ENCODE measurements at places on chromosomes 12 and 14. TPM values are rescaled to one million over a fixed set of nuclear protein-coding genes. Genes with fewer than 3 reads are reported as not detected.

The DPPA3 gene
- total RNA-seq, result not detected

The KSR2 gene
- 0.25 TPM for total RNA-seq

The LBHD2 gene
- total RNA-seq, result not detected

The COPZ1 gene
- total RNA-seq, result 47.6 TPM

- H3K4me3 ChIP-seq, result no peak overlapping the region
- no peak overlapping the region for H3K27ac ChIP-seq
- no peak for DNase-seq
- no peaks in the 10 kb centered on the region for H3K4me1 ChIP-seq
- H3K27me3 ChIP-seq, result no peaks in the 10 kb centered on the region
These were observed 424.5 kb downstream of the FOXG1 start for GRCh38 chr14:29191092-29191491.

GRCh38 chr14:94476023-94476422 is at the start of gene SERPINA9:
TSS of gene SERPINA9 (minus strand) at chr14:94476197. CDS start at chr14:94469840, 6,357 bp downstream.
- no peaks in the 10 kb centered on the region for H3K27me3 ChIP-seq
- H3K4me3 ChIP-seq, result no peak within 1 kb of the TSS
- H3K36me3 ChIP-seq, result no peaks in the 10 kb centered on the region
- DNase-seq, result no peak

Measured in vagina (tissue), 2 donors.